Activated CD4-positive, alpha-beta memory T cell treated with anti-CD3 and anti-CD28 coated beads for 36 hours (primary cell): ENCODE measurements at places on chromosomes 12 and 14. TPM values are rescaled to one million over a fixed set of nuclear protein-coding genes. Genes with fewer than 3 reads are reported as not detected.

GRCh38 chr14:51780006-51780692 lies 80.3 kb upstream of the GNG2 start:
- DNase-seq = peak; percentile 81

DNA sequence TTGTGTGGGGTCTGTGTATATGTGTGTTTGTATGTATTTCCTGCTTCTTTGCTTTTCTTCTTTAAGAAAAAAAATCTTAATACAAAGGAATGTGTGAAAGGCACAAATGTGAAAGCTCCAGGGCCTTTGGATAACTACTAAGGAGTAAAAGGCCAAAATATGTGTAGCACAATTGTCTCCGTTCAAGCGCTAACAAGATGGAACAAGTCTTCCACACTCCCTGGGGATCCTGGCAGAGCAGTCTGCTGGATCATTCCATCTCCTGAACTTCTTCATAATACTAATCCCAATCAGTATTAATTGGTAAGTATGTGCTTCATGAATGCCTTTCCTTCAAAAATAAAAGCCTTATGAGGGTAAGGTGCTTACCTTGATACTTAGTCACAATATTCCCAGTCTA lies 462.5 kb upstream of the TBX3 start:
- DNase-seq = no peak

- no peak for DNase-seq
These were observed 178.8 kb downstream of the KTN1 start for GRCh38 chr14:55758796-55759195.

DNA sequence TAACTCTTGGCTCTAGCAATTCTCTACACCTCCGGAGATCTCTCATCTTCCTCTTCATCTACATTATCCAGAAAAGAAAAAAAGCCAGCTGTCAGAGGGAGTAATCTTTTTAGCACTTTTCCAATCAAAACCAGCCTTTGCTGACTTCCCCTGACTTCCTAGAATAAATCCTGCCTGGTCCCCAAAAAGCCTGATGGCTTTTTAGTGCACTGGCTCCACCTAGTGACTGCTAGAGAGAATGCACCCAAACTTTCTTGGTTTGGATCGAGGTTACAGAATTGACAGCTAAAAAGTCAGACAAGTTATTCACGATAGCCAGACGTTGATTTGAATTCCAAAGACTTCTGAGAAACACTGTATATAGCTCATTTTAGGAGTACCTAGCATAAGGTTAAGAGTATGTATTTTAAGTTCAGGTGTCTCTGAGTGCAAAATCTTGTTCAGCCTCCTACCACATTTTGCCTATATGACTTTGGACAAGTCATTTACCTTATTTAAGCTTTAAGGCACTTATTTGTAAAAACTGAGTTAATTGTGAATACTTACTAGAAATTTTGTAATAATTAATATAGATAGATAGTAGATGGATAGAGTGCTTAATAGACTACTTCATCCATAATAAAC lies 185.7 kb upstream of the GRIN2B start:
- DNase-seq = peak; percentile 53

DNA sequence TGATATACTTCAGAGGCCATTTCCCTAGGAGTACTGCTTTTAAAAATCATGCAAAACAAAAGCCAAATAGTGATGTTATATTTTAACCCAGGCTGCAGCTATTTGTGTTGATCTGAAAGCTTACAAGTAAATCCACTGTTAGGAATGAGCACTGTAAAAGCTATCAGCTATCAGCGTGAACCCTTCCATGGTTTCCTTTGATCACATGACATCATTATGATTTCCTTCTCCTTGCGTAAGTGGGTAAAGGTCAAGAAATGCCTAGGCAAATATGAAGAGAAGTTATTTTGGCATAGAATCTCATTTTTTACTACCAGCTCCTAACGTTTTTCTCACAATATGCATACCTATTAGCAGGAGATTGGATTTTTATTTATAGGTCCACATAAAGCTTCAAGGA lies 48.6 kb upstream of the CATSPERB start:
- no peak for DNase-seq

- no peak for DNase-seq
These were observed 16.1 kb downstream of the SLC35E3 start for GRCh38 chr12:68761901-68762630.

GRCh38 chr12:4951083-4951482 lies 41.4 kb downstream of the KCNA1 start:
- no peak for DNase-seq

GRCh38 chr12:29962276-29963035 lies 178.7 kb upstream of the TMTC1 start:
- DNase-seq = no peak

DNA sequence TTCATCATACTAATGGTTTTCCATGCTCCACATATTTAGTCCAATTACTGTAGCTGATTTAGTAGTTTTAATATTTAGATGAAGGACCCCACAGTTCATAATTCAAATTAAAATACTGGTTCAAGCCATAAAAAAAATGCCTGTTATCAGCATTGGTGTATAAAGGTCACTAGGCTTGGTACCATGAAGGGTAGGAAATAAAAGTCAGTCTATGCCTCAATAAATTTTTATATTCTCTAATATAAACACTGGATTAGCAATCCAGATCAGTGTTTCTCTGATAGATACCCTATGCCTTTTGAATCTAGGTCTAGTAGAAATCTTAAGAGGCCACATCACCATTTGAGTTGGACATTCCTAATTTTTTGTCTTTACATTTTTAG lies 163.2 kb upstream of the HIF1A start:
- DNase-seq = no peak

DNA sequence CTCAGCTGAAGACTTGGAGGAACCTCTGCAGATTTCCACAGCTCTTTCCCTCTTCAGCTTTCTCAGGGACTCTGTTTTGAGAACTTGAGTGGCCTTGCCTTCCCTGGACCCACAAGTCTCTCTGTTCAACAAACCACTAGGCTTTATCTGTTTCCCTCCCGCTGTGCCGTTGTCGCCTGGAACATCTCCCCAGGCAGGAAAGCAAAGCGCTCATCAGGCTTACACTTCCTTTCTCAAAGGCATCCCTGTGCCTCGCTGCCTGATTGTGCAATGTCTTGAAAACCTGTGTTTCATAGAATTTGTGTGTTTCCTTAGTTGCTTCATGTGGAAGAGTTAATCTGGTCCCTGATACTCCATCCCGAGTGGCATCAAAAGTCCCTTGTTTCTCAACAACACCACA lies 64.1 kb downstream of the PPM1A start:
- DNase-seq = no peak

- no peak for DNase-seq
These were observed 128.1 kb upstream of the MDM1 start for GRCh38 chr12:68460236-68460635.

DNA sequence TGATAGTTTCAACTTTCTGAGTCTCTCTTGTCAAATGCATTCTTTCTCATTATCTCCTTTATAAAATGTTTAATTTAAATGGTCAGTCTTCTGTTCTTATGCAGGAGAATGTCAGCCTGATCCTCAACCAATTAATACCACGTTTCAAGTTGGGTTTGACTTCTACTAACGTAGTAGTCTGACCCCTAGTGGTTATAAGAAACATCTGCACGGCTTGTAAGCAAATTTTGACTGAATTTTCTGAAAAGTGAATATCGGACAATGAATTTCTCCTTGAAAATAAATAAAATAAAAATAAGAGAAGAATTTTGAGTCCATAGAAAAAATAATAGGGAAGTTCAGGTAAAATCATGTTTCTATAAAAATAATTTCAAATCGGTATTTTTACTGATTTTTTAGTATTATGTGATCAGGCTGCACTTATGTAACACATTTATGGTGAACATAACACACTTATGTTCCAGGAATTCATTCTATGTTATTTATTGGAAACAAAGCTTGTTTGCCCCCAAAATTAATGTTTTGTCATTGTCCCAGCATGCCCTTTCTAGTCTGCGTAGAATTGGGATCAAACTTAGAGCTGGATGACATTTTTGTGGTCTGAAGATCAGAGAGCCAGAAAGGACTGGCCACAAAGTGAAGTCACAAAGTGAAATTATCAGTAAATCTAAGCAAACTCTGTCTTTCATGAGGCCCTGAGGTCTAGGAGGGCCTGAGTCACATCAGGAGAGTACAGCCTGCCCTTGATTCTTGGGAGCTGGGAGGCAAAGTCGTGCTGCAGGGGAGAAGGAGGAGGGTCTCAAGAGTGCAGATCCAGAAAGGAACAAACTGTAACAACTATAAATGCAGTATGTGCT lies 101.2 kb upstream of the STXBP6 start:
- no peak for DNase-seq

GRCh38 chr12:110933326-110933974 lies 13.1 kb upstream of the MYL2 start:
- no peak for DNase-seq

DNA sequence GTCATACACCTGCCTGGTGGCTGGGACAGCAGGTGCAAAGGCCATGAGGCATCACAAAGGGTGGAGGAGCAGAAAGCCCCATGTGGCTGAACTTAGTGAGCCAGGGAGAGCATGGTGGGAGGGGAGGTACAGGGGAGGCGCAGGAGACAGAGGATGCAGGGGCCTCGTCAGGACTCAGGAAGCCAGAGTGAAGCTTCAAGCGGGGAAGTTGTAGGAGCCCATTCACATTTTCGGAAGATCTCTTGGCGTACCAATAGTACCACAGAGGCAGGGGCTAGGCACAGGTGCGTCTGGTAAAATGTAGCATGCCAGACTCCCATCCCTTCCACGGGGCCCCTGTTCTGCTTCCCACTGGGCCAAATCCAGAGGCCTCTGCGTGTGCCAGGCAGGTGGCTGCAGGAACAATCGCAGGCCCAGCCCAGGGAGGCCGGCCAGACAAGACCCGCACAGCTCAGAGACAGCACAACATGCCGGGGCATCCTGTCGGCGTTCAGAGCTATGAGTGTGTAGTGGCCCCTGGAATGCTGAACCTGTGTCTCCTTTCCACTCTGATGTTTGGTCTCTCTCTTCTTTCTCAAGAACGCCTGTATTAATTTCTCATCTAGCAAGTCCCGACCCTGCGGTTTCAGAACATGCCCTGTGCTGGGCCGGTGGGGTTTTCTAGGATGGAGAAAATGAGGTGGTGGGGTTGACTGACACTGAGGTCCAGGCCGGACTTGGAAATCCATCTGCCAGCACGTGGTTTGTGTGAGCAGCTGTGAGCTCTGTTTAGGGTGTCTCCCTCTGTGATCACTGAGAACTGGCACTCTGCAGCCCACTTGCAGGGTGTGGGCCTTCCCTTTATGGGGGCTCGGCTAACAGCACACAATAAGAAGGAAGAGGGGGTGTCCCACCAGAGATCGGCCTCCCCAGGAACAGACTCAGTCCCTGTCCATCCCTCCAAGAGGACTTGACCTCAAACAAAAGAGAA lies 5.5 kb upstream of the TMEM132D start:
- no peak for DNase-seq

GRCh38 chr12:79597910-79598309 lies 92.9 kb downstream of the PAWR start:
- DNase-seq = no peak

DNA sequence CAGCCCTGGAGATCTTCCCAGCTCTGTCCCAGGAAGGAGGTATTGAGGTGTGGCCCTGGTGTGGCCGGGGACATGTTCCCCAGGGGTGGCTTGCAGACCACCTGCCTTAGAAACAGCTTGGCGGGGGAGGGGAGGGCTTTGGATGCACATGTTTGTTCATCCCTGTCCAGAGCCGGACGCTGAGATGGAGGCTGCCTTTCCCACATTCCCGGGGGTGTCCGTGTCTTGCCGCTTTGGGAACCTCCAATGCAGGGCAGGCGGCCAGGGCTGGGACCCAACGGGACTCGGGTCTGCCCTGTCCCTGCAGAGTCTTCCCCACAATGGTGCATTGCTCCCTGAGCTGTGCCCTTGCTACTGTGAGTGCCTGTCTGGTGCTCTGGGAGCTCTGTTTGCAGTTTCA lies 319.5 kb upstream of the SFSWAP start:
- no peak for DNase-seq

- no peak for DNase-seq
These were observed 123.1 kb upstream of the FAR2 start for GRCh38 chr12:29025937-29026336.

- no peak for DNase-seq
These were observed 43.8 kb downstream of the FOXN3 start for GRCh38 chr14:89373185-89373584.

GRCh38 chr14:68690089-68690958 lies 102.5 kb downstream of the ZFP36L1 start:
- no peak for DNase-seq

DNA sequence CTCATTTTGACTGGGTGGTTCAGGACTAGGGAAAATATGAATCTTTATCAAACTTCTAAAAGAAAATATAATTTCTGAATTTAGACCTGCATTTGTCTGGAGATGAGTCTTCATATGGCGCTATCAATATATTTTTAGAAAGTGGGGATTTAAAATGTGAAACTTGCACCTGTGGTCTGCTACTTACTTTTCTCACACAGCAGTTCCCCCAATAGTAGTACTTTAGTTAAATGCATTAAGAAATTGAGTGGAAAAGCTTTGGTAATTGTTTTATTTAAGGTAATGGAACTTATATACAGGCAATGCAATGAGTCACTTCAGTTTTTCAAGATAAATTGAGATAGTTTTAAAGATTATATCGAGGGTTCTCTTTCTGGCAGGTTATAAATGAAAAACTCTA lies 91.9 kb downstream of the CNTN1 start:
- DNase-seq = no peak

GRCh38 chr12:64707362-64707761 lies 51.8 kb downstream of the GNS start:
- no peak for DNase-seq

DNA sequence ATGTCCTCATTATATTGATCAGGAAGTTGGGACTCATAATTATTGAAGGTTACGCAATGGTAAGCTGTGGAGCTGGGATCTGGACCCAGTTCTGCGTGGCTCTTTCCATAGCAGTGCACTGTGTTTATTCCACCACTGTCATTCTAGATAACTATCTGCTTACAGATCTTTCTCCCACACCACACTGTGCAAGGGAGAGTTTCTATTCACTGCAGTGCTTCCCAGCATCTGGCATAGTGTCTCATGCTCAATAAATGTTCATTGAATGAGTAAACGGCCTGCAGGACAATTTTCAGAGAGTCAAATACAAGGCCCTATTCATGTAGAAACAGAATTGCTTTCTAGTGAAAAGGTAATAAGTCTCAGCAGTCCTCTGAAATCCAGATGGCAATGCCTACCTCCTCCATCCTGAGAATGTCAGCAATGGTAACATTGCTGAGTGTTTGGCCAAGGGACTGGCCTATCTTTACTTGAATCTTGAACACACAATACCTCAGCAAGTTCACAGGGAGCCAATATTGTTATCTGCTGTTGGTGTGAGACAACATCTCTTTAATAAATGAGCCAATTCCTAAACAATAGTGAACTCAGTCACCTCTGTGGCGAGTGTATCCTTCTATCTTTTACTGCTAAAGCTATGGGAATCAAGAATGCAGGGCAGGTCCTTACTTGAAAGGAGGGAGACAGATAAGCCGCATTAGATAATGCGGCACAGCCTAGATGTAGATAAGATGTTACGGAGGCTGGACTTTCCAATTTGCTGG lies 332.4 kb upstream of the PRICKLE1 start:
- DNase-seq = no peak

GRCh38 chr14:102737402-102738372 lies 39.6 kb upstream of the TRAF3 start:
- DNase-seq = no peak

- DNase-seq = no peak
These were observed 40.8 kb downstream of the NDUFA12 start for GRCh38 chr12:94962670-94963069.

- DNase-seq = no peak
These were observed 12.4 kb upstream of the EVL start for GRCh38 chr14:100052819-100053218.

- DNase-seq = peak; percentile 84
These were observed 240.1 kb upstream of the OR4E1 start for GRCh38 chr14:21913759-21914158.

The PNMA1 gene
- 28.2 TPM for total RNA-seq

The ANKRD33 gene
- not detected for total RNA-seq

The CD27 gene
- 36.5 TPM for total RNA-seq

The GALNT6 gene
- 13.1 TPM for total RNA-seq

The METTL3 gene
- total RNA-seq = 64.1 TPM

The GLI1 gene
- total RNA-seq = not detected
